Right renal pelvis (tissue), 4 donors: ENCODE measurements at places on chromosomes 2 and 18. TPM values are rescaled to one million over a fixed set of nuclear protein-coding genes. Genes with fewer than 3 reads are reported as not detected.

- DNase-seq: no peak
Observed at GRCh38 chr18:62026586-62026985, 133.8 kb upstream of the RNF152 start.

UGT1A4 gene
- polyA plus RNA-seq: not detected

GRCh38 chr18:26579941-26580618 lies 31.7 kb upstream of the KCTD1 start:
- DNase-seq: no peak

NCL gene
- polyA plus RNA-seq: 1,164 TPM

ZEB2 gene
- polyA plus RNA-seq: 148 TPM

FLACC1 gene
- 1.9 TPM for polyA plus RNA-seq

FEZ2 gene
- 89.9 TPM for polyA plus RNA-seq

GRCh38 chr2:195716466-195716865 lies 59.4 kb downstream of the SLC39A10 start:
- no peak for DNase-seq

GRCh38 chr2:149703281-149703680 lies 115.7 kb upstream of the MMADHC start:
- DNase-seq: no peak

DNA sequence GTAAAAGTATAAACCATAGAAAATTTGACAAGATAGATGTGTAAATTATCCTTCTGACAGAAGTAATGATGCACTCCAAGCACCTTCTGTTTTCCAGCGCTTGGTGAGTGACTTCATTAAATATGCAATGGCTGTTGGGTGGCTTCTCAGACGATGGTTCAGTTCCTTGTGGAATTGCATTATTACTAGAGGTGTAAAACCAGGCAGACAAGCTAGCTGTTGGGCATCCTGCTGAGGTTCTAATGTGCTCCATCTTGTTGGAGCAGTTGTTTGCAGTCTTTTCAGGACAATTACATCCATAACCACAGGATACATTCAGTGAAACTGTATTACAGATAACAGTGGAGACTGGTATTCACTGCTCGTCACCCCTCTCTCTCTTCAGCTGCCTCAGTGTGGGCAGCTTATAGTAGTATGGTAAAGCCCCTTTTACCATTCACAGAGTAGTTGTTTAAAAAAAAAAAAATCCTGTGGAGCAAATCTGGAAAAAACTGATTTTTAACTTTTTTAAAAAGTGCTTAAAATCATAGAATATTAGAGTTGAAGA lies 143.5 kb downstream of the AGPS start:
- no peak for DNase-seq

- DNase-seq: no peak
Observed at GRCh38 chr18:64936671-64937070, 787.8 kb upstream of the LINC00305 start.

DNA sequence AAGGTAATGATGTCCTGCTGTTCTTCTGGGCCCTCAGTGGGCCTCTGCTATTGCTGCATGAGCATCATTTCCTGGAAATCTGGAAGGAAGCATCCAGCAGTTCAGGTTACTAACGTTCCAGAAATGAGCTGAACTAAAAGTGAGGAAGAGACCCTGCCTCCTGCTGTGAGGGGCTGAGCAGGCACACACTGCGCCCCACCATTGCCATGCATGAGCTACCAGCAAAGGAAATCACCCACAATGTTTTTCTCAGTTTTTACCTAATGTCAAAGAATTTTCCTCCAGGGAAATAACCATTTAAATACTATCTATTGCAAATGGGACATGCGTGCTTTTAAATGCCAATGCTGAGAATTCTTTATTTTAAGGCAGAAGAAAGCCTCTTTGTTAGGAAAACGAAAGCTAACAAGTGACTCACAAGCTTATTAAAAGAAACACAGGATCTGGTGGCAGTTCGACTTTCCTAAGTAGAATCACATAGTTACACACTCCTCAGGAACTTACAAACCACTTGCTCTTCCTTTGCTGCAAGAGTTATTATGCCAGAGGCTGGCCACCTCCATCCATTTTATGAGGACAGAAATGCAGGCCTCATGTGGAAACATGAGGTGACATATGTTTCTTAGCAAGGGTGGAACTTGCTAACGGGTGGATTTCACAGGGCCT lies 152.6 kb upstream of the TTC39C start:
- DNase-seq: no peak

- DNase-seq: no peak
Observed at GRCh38 chr18:75269124-75269680, 58.6 kb downstream of the TSHZ1 start.

DNA sequence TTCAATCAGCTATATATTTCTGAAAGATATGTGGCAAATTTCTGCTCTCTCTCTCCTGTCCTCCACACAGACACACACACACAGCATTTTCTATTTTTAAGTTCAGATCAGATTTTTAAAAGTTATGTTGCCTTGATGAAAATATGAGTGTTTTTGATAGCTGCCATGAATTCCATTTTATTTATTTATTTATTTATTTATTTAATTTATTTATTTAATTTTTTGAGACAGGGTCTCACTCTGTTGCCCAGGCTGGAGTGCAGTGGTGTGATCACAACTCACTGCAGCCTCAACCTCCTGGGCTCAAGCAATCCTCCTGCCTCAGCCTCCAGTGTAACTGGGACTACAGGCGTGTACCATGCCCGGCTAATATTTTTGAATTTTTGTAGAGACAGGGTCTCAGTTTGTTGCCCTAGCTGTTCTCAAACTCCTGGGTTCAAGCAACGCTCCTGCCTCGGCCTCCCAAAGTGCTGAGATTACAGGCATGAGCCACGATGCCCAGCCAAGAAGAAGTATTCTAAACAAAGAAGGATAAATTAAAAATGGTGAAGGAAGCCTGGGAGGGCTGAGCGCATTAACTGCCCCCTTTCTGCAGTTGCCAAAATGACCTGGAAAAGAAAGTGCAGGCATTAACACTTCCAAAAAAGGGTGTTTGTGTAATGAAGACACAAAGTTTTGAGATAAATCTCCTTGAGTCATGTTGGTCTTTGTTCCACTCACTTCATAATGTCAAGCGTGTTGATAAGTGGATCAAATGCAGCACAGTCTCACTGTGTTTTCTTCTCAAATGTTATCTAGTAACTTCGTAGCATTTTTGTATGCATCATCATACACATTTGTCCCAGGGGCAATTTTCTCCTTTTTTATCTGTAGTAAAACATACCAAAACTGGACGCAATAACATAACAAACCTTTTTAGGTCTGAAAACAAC lies 11.1 kb upstream of the IMPA2 start:
- no peak for DNase-seq

CABYR gene
- polyA plus RNA-seq: 5.8 TPM

GRCh38 chr2:240494194-240494793 lies 58.8 kb downstream of the GPC1 start:
- no peak for DNase-seq

GRCh38 chr2:27306573-27307286 lies 1.5 kb downstream of the UCN start:
- DNase-seq: no peak

DNA sequence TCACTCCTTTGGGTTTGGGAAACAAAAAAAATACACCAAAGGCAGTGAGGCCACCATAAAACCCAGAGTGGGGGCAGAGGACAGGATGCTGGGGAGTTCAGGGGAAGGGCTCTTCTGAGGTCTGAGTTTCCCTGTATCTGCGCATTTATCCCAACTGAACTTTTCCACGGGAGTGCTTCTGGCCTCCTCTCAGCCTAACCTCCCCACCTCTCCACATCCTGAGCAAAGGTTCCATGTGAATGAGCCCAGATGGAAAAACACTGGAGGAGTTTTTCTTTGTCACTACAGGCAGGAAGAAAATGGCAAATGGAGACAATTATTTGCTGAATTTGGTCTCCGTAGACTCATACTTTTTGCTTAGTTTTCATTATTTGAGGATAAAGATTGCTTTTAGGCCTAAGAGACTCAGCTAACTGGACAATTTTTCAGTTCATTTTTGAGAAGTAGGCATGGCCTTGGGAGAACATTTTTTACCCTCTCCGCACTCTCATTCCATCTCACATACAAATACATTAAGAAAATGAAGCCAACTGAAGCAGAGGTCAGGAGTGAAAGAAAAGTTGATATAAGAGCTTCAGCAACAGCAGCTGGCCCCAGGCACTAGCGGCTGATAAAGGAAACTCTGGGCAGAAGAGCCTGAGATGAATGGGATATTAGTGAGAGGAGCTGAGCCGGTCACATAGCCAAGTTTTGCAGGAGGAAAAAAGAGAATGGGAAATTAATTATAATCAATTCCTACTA lies 82.6 kb upstream of the CYP1B1 start:
- DNase-seq: no peak

DNA sequence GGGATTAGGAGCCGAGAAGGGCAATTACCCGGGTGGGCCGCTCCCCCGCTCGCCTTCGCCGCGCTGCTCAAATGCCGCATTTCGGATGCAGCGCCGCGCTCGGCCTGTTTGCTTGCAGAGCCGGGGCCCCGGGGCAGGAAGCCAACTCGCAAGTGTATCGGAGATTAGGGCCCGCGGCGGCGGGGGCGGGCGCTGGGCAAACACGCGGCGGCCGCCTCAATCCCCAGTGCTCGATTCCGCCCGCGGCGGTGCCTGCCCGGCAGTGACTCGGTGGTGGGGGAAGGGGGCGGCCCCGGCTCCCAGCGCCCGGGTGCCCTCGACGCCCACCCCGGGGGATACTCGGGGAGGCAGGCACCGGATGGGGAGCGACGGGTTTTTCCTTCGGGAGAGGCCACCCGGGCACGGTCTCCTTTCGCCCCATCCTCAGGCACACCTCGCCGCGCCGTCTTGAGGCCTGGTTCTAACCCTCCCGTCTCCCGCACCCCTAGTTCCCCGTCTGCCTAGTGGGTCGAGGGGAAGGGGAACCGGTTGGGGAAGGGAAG lies 26.6 kb upstream of the NOTO start:
- no peak for DNase-seq

TRIM54 gene
- 3.5 TPM for polyA plus RNA-seq

- DNase-seq: no peak
Observed at GRCh38 chr2:45264227-45265225, 255.3 kb upstream of the SIX2 start.

GRCh38 chr2:95760806-95761525 lies 169.2 kb downstream of the TRIM43 start:
- DNase-seq: no peak

DNA sequence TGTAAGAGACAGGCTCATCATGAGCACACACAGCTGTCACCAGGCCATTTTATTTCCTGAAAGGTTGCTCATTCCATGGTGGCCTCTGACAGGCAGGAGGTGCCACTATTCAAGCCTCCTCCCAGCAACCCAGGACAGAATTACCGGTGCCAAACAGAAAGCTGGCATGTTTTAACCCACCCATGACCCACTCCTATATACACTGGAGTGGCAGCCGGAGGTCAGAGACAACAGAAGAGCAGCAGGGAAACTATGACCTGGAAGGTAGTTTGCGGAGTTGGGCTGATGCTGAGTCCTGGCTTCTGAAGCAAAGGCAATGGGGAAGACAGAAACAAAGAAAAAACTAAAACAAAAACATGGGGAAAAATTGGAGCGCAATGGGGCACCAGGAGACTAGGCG lies 2.3 kb downstream of the RFTN2 start:
- peak; percentile 5 for DNase-seq

FARP2 gene
- 55.1 TPM for polyA plus RNA-seq
